Globus pallidus (tissue), 1 donor: ENCODE measurements at places on chromosomes 1 and 21.

DNA sequence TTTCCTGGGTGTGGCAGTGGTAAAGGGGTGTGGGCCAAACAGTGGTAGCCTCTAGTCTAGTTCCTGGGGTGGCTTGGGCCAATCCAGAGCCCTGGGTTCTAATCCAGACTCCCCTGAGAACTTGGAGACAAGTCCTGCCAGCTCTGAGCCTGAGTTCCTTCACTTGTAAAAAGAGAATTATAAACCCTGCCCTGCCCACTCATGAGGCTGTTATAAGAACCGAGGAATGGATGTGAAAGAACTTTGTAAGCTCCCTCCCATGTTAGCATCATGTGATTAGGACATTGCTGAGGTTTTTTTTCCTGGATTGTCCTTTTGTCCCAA, 131.0 kb downstream of the RRAGC start:
- DNase-seq = no peak

- no peak for DNase-seq
Measured at GRCh38 chr21:17673261-17674020, 60.7 kb upstream of the BTG3 start.

DNA sequence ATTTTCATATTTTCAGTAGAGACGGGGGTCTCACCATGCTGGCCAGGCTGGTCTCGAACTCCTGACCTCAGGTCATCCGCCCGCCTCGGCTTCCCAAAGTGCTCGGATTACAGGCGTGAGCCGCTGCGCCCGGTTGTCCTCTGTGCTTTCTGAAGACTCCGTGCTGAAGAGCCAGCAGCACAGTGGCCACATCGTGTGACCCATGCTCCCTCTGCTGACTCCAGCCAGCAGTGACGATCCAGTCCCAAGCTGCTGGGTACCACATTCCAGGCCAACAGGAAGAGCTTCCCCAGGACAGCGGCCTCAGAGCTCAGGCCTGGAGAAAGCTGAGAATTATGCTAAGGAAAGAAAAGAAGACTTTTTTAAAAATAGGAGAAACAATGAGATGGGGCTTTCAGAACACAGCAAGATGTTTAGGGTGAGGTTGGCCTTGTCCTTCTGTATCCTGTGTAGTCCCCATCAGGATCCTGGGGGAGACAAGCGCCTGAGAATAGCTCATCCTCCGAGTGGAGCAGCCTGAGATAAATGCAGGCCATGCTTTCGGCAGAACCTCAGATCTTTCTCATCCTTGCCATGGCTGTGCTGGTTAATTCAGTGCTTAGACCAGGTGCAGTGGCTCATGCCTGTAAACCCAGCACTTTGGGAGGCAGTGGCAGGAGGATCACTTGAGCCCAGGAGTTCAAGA, 207.1 kb downstream of the SLC35F3 start:
- peak; percentile 38 for DNase-seq

- DNase-seq = peak; percentile 70
Measured at GRCh38 chr1:151457911-151458801, 1.1 kb downstream of the POGZ start.

DNA sequence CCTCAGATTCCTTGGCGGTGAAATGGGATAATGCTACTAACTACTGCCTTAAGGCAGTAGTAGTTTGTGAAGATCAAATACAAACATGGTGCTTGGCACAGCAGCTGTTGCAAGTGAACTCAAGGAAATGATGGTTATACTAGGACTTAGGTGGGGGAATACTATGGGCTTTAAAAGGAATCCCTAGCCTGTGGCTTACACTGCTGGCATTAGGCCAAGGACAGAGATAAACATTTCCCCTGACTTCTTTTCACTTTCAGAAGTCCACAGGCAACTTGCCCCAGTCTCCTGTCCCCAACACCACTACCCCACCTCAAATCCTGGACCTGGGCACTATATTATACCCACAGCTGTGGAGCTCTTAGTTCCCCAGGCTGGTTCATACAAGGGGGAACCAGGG, 13.1 kb upstream of the VAMP4 start:
- no peak for DNase-seq

GRCh38 chr21:15743593-15743992, 13.8 kb downstream of the USP25 start:
- DNase-seq = no peak

DNA sequence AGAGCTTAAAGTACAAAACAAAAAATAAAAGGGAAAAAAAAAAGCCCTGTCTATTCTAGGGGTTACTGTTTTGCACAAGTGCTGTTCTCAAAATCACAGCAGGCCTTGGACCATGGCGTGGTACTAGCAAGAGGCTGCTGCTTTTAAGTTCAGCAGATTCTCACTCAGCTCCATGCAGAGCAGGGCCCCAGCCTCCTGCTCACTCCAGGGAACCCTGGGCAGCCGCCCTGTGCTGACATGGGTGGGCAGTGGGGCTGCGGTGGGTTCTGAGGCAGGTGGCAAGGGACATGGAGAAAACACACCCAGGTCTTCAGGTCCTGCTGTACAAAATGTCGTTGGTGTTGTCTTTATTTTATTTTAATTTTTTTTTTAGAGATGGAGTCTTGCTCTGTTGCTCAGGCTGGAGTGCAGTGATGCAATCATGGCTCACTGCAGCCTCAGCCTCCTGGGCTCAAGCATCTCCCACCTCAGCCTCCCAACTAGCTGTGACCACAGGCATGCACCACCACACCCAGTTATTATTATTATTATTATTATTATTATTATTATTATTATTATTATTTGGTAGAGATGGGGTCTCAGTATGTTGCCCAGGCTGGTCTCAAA, 170.9 kb downstream of the DYRK1A start:
- no peak for DNase-seq

GRCh38 chr1:246569248-246570238, 3.3 kb downstream of the CNST start:
- DNase-seq = no peak

- peak; percentile 96 for DNase-seq
Measured at GRCh38 chr1:1304331-1305299, 3.1 kb downstream of the ACAP3 start.

- no peak for DNase-seq
Measured at GRCh38 chr1:82894635-82895034, 1093.9 kb downstream of the ADGRL2 start.

- no peak for DNase-seq
Measured at GRCh38 chr1:154520333-154520732, 18.1 kb upstream of the SHE start.

DNA sequence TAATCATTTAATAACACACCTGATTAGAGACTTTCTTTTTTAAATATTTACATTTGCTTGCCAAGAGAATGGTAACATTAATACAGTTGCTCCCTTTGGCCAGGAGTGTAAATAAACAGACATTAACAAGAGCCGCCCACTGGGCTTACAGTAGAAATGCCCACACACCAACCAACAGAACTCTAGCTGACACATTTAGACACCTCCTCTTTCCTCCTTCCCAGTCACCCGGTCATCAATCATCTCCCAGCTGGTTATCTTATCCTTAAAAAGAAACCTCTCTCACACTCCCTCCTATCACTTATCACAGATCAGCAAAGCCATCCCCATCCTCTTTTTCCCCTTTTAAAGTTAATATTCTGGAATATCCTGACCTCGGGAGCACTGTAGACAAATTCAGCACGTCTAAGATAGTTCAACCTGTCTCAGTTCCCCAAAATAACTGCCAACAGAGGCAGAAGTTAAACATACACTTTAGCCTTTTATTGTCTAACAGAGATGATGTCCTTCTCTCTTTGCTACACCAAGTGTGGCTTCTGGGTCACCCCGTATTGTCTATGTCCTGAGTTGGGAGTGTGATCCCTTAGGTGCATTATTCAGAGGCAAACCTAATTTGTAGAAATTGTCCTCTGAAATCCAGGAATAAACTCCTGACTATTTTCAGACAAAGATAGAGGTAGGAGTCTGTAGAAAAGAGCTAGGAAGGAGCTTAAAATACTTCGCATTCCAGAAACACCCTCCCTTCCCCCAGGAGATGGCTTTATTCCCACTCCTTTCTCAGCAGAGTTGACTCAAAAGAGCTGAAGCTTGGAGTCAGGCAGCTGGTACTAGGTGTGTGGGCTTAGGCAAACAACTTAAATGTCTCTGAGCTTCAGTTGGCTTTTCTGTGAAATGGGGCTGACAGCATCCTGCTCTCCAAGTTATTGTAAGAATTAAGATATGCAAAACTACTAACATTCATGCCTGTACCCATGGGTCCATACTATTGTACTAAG, 8.8 kb downstream of the MYCL start:
- DNase-seq = no peak

GRCh38 chr1:66400660-66401059, 133.3 kb upstream of the SGIP1 start:
- no peak for DNase-seq

DNA sequence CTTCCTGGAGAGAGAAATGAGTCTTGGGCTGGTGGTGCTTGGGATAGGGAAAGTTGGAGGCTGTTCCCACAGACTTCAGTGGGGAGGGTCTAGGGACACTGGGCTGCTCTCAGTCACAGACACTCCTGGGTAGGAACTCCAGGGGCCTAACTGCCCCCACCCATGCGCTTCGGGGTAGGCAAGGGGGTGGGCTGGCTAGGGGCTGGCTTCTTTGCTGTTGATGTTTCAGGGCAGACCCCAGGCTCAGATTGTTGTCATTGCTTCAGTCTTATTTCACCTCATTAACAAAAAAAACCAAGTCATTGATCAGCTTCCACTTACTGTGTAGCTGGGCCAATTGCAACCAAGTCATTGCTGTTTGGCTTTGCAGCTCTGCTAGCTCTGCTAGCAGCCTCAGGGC, 160.1 kb upstream of the CSF3R start:
- no peak for DNase-seq

DNA sequence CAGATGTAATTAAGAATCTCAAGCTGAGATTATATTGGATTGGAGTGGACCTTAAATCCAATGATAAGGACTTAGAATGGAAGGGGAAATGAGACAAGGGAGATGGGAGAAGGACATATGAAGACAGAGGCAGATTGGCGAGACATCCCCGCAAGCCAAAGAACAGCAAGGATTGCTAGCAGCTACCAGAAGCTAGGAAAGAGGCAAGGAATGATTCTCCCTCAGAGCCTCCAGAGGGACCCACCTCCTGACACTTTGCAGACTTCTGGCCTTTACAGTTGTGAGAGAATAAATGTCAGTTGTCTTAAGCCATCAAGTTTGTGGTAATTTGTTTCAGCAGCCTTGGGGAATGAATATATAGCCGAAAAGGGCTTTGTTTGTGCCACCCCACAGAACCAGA, 20.7 kb downstream of the METTL13 start:
- peak; percentile 68 for DNase-seq

DNA sequence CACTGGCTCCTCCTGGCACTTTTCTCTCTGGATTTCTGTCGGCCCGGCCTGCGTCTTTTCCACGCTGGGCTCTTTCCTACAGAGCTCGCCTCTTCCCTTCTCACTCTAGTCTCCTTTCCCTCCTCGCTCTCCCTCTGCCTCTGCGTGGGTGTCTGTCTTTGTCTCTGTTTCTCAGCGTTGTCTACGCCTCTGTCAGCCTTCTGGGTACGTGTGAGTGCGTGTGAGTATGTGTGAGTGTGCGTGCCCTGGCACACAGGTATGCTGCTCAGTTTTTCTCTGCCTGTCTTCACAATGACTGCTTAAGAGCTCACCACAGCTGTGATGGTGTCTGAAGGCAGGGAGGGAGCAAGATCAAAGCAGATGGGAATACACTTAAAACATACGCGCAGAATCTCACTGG, 77.7 kb downstream of the KIRREL1 start:
- DNase-seq = no peak

DNA sequence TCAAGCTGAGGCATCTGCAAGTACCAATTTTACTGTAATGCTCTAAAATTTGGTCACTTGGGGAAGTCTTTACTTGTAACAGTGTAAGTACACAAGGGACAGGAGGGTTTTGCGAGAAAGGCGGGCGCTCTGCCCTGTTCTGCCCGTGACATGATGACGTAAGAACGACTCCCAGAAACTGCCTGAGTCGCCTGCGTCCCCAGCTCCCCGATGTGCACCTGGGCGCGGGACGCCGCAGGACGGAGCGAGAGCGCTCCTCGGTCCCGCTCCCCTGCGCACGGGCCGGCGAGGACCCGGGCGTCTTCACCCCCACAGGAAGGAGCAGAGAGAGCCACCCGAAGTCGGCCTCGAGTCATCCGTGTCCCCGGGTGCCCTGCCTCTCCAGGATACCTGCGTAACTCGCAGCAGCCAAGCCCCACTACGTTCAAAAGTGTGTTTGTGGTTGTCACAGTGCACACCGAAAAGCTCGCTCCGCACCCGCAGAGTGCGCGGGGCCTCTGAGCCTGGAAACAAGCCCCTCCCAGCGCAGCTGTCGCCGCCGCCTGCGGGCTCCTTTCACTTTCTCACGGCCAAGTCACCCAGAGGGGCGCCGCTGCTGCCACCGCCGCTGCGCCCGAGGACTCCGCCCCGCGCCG, 3.3 kb upstream of the ZBTB18 start:
- peak; percentile 87 for DNase-seq

GRCh38 chr1:154557248-154557938, 1.1 kb downstream of the UBE2Q1 start:
- DNase-seq = no peak

DNA sequence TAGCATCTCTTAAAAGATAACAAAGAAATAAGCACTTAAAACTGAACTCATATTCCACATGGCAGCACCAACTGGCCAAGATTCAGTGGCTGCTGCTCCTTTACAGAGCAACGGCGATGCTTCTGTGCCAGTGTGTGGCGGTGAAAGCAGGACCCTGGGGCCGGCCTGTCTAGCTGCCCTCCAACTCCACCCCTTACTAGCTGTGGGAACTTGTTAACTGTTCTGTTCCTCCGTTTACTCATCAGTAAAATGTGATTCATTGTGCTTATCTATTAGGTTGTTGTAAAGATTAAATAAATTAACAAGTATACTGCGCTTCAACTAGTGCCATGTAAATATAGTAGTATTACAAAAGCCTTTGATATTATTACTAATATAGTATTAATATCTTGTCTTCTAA, 133.2 kb downstream of the GDAP2 start:
- DNase-seq = no peak

- DNase-seq = no peak
Measured at GRCh38 chr1:2328676-2329455, 62.5 kb downstream of the MORN1 start.

DNA sequence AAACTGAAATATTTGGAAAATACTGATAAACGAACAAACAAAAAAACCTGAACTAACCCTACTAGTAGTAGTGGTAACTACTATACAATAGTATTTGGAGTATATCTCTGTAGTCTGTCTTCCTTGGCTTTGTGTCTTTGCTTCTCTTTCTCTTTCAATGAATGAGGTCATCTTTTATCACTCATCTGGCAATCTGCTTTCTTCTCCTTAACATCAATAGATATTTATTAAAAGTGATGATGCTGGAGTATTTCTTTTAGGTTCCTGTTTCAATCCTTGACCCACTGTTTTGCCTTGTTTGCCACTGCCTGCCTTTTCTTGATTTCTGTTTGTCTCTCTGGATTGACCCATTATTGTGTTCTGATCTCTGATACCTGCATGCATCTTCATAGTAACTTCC, 71.5 kb downstream of the ROR1 start:
- no peak for DNase-seq
